ENCODE measurements at places on chromosomes 16 and 17.
A peak's percentile ranks its signal among the peaks of the same experiment; 100 is the strongest.

- H3K4me1 ChIP-seq, result no peaks in the 10 kb centered on the region
- H3K36me3 ChIP-seq, result no peaks in the 10 kb centered on the region
- no peak overlapping the region for H3K4me3 ChIP-seq
- H3K27me3 ChIP-seq, result no peaks in the 10 kb centered on the region
- H3K27ac ChIP-seq, result no peak overlapping the region
- DNase-seq, result no peak
These were observed 25.3 kb downstream of the IGF2BP1 start for GRCh38 chr17:49022391-49022941.

GRCh38 chr16:77841502-77841763, 53.1 kb downstream of the VAT1L start:
- no peak overlapping the region for H3K27ac ChIP-seq
- no peak overlapping the region for H3K4me3 ChIP-seq
- no peaks in the 10 kb centered on the region for H3K4me1 ChIP-seq
- no peaks in the 10 kb centered on the region for H3K27me3 ChIP-seq
- no peaks in the 10 kb centered on the region for H3K36me3 ChIP-seq
- no peak for DNase-seq

DNA sequence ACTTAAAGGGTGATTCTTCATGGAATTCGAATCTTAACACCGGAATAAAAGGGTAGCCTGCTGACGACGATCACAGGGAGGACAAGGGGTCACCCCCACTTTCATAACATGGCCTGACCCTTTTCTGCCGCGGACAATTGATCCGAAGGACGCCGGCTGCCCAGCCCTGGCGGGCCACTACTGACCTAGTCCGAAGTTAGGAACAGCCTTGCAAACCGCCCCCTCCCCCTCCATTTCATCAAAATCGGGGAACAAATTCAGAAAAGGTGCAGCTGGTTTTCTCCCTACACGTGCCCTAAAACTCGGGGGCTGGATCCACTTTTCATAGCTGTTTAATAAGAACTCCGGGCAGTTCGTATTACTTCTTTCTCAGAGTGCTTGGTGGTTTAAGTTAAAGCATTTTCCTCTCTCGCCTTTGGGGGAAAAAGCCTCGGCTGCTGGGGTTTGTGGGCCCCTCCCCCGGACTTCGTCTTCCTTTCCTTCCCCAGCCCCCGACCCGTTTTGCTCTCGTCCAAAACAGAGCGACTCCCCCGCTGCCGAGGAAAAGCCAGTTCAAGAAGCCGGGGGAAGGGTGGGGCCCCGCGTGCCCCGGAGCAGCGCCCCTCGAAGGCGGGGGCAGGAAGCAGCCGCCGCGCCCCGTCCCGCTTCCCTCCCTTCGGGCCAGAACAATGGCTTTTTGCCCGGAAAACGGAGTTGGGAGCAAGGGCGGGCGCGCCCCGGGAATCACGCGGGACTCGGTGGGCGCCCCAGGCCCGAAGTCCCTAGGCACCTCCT, 641 bp upstream of the CBX2 start:
- H3K27ac ChIP-seq, result no peak overlapping the region
- H3K4me3 ChIP-seq, result peak overlapping the region; percentile 57
- no peaks in the 10 kb centered on the region for H3K36me3 ChIP-seq
- H3K4me1 ChIP-seq, result peaks cover 9% of the 10 kb centered on the region
- H3K27me3 ChIP-seq, result no peaks in the 10 kb centered on the region

- no peaks in the 10 kb centered on the region for H3K36me3 ChIP-seq
- no peaks in the 10 kb centered on the region for H3K27me3 ChIP-seq
- no peak overlapping the region for H3K4me3 ChIP-seq
- peaks cover 23% of the 10 kb centered on the region for H3K4me1 ChIP-seq
These were observed 216.0 kb downstream of the SEC14L1 start for GRCh38 chr17:77356690-77357201.

DNA sequence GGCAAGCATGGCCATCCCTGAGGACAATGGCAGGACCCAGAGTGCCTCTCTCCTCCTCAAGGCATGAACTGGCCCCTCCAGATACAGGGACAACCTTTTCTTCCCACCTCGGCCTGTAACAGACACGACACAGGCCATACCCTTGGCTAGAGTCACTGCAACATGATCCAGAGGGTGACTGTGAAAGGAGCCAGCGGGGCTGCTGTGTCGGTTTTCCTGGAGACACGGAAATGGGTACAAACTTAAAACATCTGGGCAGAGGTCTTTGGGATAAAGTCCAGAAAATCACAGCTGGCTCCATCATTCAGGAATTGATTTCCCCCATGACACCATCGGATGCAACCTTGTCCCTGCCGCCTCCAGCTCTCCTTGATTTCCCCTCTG, 5.3 kb downstream of the CEP295NL start:
- H3K4me1 ChIP-seq, result peaks cover 25% of the 10 kb centered on the region
- H3K4me3 ChIP-seq, result no peak overlapping the region
- H3K27ac ChIP-seq, result no peak overlapping the region
- H3K36me3 ChIP-seq, result no peaks in the 10 kb centered on the region
- no peak for DNase-seq
- no peaks in the 10 kb centered on the region for H3K27me3 ChIP-seq
